ENCODE measurements at places on chromosomes 2 and 18.
A peak's percentile ranks its signal among the peaks of the same experiment; 100 is the strongest.

- no peak for DNase-seq
These were observed 118.0 kb downstream of the PXDN start for GRCh38 chr2:1626271-1626681.

- DNase-seq = no peak
These were observed 535.6 kb upstream of the FSIP2 start for GRCh38 chr2:185202945-185203528.

GRCh38 chr18:41966943-41967342, 11.9 kb downstream of the PIK3C3 start:
- no peak for DNase-seq

DNA sequence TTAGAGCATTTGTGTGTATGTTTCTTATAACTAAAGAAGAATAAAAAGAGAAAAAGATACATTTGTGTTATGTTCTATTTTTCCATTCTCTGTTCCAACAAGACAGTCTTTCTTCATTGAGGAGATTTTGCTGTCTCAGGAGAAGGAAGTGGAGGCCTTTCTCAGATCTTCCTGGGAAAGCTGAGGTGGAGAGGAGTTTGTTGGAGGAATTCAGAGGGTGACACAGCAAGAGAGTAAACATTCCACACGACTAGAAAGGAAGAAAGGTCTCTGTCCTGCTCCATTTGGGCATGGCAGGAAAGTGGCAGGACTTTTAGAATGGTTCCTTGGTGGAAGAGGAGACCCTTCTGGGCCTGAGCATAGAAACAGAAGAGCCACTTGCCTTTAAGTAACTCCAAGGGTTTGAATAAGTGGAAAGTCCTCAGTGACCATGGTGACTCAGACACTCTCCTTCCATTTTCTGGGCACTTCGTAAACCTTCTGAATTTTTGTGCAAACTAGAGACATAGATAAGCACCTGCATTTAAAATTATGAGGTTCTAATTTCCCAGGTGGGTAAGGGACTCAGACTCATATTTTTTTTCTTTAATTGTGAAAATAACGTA, 52.3 kb upstream of the COL5A2 start:
- no peak for DNase-seq

- no peak for DNase-seq
These were observed 112.1 kb downstream of the LTBP1 start for GRCh38 chr2:33058716-33059470.

GRCh38 chr2:208320686-208321085, 54.6 kb downstream of the PIKFYVE start:
- DNase-seq = peak; percentile 57

DNA sequence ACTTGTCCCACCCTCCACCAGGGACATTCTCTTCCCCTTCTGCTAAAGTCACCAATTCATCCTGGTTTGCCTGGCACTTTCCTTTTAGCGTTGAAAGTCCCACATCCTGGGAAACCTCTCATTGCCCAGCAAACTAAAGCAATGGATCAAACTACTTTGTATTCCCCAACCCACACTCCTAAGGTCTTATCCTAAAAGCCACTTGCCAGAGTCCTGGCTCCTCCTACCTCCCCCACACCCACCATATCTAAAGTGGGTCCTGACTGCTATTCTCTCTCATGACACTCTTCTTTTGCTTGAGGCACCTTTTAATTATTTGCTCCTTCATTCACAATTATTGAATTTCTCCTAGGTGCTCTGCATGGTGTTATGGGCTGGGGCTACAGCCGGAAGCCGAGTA, 40.6 kb downstream of the GKN2 start:
- no peak for DNase-seq

DNA sequence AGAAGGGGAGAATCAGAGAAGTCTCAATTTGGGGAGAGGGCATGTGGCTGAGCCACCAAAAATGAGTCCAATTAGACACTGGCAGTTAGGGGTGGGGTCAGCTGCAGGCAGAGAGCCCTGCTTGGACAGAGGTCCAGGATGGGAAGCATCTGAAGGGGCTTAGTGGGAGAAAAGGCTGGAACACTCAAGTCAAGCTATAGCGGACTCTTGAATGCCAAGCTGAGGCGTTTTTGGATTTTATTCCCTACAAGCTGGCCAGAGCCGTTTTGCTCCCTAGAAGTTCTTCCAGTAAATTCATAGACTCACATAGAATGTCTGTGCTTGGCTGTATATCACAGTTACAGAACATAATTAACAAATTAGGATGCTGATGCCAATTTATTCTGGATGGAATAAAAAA, 172.8 kb downstream of the ACOXL start:
- DNase-seq = no peak

DNA sequence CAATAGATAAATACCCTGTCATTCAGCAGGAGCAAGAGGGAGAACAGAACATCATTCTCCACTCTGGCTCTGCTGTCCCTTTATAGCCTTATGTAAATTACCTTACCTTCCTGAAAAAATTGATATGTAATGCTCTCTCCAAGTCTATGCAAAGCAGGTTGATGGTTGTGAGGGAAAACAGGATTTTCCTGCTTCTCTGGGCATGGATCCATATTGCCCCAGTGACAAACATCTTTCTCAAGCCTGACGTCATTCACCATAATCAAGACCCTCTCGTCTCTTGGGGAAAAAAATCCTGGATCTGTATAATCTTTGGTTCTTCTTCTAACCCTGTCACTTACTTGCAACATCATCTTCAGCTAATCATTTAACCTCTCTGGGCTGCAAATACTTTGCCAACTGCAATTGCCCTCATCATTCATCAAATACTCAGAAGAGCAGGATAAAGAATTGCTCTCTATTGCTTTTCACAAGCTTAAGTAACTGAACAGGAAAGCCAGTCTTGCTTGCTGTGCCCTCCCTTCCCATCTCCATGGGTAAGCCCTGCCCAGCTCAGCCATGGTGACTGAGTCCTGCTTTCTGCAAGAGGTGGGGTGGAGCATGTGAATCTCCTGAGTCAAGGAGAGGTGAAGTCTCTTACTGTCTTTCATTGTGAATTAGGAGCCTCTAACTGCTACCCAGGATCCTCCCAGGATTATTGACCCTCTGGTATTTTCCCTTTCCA, 123.7 kb upstream of the KLF7 start:
- DNase-seq = no peak

GRCh38 chr18:79771446-79772107, 26.2 kb upstream of the KCNG2 start:
- no peak for DNase-seq

- peak; percentile 63 for DNase-seq
These were observed 66.7 kb upstream of the HAAO start for GRCh38 chr2:42859006-42859552.

DNA sequence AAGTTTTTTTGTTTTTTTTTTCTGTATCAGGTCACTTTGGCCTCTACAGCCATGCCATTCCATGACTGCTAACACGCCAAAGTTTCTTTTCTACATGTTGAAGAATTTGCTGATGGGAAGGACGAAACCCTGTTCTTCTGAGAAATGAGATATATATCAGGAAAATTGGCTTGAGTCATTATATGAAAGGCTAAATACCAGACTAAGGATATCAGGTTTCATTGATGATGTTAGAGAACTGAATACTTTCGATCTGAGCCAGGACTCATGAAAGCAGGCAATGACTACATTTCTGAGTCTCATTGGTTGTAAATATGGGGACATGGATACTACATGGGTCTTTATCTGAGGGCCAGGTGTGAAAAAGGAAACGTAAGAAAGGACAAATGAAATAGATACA, 181.4 kb downstream of the OSR1 start:
- DNase-seq = no peak

DNA sequence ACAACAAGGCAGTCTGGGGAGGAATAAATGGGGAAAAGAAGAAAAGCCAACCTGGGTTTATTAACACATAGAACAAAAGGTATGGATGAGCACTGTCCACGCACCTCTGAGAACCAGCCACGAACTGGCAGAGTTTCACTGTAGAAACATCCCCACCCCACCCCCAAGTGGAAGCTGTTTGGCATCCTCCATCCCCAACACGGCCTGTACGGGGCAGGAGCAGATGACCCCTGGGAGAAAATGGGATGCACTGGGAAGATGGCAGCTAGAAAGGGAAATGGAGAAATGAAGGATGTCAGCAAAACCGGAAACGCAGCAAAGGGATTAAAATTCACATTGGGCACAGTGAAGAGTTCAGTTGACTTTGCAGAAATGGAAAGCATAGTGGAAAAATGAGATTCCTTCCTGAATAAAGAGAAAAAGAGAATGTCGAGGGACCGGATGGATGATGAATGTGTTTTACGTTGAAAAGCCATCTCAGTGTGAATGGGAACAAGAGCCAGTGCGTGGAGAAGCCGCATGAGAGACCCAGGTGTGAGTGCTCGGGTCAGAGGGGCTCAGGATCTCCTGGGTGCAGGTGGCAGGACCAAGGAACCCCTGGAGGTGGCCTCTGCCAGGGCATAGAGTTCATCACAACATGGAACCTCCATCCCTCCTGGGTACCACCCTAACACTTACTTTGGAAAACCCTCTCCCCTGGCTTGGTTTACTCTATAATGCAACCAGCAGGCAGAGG, 247.0 kb downstream of the ALPK2 start:
- DNase-seq = no peak

GRCh38 chr18:55346961-55347740, 240.8 kb downstream of the TCF4 start:
- no peak for DNase-seq

DNA sequence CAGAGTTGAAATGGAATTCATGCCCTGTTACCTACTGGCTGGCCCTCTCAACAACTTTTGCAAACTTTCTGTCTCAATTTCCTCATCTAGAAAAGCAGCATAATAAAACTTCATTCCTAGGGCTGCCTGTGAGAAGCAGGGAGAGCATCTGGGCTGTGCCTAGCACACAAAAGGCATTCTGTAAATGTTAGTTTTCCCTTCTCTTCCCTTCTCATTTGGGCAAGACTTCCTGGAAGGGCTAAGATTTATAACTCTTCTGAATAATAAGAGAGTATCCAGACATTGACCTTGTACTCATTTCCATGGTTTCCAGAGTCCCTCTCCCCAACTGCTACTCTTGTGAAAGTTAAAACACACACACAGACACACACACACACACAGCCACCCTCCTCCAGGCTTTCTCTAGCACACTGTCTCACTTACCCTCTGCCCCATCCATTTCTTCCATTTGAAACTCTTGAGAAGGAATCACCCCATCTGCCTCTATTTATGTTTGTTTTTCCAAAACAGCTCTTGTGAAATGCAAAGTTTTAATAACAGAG, 302.1 kb downstream of the SMAD2 start:
- DNase-seq = no peak

DNA sequence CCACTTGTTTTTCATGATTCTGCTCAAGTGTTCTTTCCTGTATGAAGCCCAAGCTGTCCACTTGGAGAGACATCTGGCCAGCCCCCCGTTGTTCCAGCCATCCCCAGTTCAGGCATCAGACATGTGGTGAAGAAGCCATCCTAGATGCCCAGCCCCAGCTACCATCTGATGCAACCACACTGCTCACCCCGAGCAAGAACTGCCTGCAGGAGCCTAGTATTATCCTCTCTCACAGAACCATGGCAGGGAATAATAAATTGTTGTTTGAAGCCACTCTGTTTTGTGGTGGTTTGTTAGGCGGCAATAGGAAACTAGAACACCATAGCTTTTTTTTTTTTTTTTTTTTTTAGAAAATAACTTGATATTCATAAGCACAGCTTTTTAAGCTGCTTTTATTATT, 19.5 kb upstream of the DARS1 start:
- no peak for DNase-seq

DNA sequence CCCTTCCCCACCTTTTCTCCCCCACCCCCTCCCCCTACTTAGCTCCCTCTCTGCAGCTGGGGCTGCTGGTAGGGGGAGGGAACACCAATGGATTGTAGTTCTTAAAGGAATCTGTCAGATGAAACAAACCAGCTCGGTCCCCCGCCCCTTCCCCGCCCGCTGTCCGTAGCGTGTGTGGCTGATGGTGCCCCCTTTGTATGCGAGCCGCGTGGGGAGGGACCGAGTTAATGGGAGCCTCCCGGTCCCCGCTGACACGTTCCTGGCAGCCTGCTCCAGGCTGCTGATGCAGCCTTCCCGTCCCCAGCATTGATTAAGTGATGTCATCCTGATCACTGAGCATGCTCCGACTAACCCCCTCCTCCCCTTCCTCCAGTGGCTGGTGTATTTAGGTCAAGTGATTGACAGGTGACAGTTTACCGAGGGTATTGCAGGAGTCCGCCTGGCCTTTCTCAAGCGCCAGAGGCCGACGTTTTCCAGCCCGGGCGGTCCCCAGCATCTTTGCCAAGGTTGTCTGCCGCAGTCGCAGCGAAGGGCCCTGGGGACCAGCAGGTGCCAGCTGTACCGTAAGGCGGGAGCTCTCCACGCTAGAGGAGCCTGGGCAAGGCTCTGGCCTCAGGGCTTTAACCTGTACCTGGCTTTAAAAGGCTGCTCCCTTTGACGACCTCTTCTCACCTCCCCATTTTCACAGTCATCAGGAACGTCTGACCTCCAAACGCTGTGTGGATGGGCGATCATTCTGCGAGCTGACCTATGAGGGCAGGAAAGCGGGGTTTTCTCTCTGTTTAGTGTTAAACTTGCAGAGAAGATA, 1.8 kb downstream of the KIF5C start:
- DNase-seq = no peak

DNA sequence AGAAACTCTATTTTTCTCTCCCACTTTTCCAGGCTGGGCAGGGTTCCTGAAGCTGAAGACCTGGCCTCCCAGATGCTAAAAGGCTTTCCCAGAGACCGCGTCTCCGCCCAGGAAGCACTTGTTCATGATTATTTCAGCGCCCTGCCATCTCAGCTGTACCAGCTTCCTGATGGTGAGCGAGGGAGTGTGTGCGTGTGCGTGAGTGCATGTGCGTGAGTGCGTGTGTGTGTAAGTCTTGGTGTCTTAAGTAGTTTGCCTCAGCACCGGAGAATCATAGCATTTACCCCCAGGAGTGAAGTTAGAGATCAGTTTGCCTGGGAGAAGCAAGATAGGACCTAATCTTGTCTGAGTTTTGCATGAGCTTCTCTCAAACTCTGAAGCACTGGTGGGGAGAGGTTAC, 73.7 kb downstream of the CDK15 start:
- no peak for DNase-seq

- no peak for DNase-seq
These were observed 53.2 kb downstream of the SF3B1 start for GRCh38 chr2:197381641-197382040.

DNA sequence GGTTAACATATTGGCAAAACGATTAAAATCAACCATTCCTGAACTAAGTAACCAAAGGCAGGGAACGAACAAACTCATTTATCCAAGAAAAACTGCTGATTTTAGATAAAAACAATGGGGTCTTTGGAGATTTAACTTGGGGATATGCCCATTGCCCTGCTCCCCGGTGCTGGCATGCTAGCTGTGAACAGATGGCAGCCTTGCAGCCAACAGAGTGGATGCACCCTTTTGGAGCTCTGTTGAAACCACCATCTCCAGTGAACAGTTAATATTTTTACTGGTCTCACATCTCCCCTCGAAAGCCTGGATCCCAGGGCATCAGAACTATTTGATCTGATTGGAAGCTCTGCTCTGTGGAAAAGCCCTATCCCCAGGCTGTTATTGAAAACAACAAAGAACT, 303.1 kb downstream of the TGIF1 start:
- no peak for DNase-seq

GRCh38 chr18:78208461-78208860, 771.2 kb upstream of the SALL3 start:
- DNase-seq = no peak

- DNase-seq = no peak
These were observed 334.6 kb upstream of the VRK2 start for GRCh38 chr2:57711991-57712390.

GRCh38 chr2:15786901-15787300, 153.4 kb upstream of the MYCN start:
- no peak for DNase-seq

- DNase-seq = no peak
These were observed 336.4 kb upstream of the CDH20 start for GRCh38 chr18:60996822-60997221.

GRCh38 chr2:80311304-80311703, 6.8 kb upstream of the LRRTM1 start:
- DNase-seq = no peak
